Skin of body (tissue), 3 donors: ENCODE measurements at places on chromosomes 11 and 22.

DNA sequence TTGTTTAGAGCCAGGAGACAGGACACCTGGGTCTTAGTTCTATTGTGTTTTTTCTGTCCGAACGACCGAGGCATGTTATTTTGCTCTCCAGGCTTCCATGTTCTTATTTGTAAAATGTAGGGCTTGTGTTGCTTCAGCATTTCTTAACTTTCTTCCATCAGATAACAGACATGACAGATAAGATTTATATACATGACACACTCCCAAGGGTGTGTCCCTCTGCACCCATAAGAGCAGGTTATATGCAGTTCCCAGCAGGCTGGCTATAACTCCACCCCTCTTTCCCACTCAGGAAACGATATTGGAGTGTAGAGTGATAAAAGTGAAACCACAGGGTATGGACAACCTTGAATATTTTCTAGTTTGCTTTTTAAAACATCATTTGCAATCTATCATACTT, 65.8 kb downstream of the APIP start:
- no peak for DNase-seq

GRCh38 chr11:93145390-93145915, 52.3 kb downstream of the SLC36A4 start:
- no peak for DNase-seq

GRCh38 chr11:65777241-65777640, 3.5 kb downstream of the AP5B1 start:
- DNase-seq = no peak

- DNase-seq = peak; percentile 44
Observed at GRCh38 chr22:45738206-45738605, 66.6 kb downstream of the ATXN10 start.

- no peak for DNase-seq
Observed at GRCh38 chr22:28429711-28430110, 249.9 kb downstream of the TTC28 start.

GRCh38 chr11:70463478-70464255, 65.3 kb downstream of the CTTN start:
- DNase-seq = no peak

- no peak for DNase-seq
Observed at GRCh38 chr11:64759131-64759721, 548 bp downstream of the PYGM start.

- DNase-seq = no peak
Observed at GRCh38 chr11:91664521-91664920, 560.1 kb upstream of the FAT3 start.

DNA sequence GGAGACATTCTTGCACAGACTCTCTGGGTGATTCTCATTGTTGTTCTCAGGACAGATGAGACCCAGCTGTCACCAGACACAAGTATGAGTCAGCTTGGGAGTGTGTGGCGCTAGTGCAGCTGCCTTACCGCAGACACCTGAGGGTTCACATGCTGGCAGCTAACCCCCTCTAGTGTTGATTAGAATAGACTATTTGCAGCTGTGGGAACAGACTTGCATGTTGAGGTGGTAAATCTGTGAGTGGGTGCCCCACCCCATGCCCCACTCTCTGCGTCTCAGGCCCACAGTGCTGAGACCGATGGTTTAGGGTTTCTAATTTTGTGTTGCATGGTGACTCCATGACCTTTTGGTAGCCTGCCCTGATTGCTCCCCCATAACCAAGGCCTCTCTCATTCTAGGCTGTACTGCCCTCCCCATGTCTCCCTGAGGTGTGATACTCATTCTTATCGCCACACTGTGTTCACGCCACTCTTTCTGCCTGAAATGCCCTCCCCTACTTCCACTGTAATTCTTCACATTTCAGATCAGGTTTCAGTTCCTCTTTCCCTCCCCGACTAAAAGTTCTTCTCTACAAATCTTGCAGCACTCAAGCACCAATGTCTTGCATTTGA, 73.7 kb upstream of the KIRREL3 start:
- DNase-seq = peak; percentile 24

- no peak for DNase-seq
Observed at GRCh38 chr11:70663815-70664214, 265.5 kb downstream of the CTTN start.

DNA sequence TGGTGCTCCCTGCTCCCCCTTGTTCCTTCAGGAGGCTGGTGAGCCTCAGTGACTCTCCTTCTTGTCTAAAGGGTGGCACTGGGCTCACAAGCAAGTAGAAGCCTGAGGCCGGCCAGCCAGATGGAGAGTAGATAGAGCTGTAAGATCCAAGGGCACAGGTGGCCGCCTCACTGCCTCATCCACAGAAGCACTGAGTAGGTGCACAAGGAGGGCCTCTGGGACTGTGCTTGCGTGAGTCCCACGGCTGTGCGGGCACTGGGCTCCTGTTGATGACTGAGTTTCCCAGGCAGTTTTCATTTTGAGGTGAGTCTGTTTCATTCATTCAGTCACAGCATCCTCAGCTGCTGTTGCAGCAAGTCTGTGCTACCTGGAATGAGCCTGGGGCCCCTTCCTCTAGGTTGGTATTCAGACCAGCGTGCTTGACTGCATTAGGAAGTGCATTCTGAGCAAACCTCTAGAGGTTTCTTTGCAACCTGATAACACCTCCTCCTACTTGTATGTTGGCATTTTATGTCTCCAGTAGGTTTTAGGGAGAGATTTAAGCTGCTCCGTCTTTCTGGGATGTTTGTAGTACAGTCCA, 184.0 kb downstream of the TBC1D22A start:
- DNase-seq = no peak

DNA sequence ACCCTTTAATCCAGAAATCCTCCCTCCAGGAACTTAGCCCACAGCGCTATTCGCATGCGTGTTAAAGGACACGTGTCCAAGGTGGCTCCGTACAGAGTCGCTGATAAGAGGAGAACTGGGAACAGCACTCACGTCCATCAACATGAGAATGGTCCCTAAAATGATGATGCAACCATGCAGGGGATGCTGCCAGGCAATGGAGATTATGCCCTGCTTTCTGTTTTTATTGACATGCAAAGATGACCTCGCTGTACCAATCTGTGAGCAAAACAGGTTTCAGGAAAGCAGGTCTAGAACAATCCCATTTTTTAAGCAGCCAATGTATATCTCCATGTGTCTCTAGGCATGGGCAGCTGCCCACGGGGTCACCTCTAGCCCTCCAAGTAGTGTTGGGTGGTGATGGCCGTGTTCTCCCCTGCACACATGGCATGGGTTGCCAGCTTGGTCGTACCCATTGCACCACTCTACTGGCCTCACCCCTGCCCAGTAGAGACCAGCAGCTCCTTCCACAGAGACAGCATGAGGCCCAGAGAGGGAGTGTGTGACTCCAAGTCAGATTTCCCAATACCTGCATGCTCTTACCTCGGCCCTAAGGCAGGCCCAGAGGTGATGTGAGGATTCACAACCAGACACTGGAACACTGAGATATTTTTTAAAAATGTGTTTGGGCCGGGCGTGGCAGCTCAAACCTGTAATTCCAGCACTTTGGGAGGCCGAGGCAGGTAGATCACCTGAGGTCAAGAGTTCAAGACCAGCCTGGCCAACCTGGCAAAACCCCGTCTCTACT, 68.3 kb upstream of the LINC01488 start:
- DNase-seq = no peak

DNA sequence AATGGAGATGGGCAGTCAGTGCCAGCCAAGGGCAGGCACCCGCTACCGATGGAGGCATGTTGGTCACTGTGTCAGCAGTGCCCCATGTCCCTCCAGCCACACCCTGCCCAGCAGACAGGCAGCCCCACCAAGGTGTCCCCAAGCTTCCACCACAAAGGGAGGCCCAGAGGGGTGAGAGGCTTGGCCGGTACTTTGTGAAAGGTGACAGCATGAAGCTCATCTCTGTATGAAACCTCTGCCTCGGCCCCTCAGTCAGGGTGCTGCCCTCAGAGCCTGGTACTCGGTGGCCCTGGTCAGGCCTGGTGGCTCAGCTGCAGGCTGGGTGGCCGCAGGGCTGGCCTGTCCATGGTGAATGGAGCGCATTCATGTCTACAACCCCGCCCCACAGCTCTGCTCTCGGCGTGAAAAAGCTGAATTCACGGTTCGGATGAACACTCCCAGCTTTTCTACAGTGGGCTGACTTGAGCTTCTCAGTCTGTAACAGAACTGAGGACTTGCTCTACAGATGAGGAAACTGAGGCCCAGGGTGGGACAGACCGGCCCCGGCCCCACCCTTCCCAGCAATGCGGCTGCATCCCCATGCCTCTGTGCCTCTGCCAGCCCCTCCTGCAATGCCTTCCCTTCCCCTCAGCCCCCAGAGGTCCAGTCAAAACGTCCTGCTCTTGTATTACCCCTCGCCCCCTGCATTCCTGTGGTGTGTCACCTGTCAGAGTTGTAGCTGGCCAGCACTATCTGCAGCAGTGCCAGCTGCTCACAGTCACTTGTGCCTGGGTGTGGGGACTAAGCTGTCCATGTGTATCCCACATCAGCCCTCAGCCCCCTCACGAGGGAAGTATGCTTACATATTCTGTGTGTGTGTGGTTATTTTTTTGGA, 27.7 kb downstream of the RSPH14 start:
- no peak for DNase-seq

- DNase-seq = no peak
Observed at GRCh38 chr22:17562906-17563870, at the start of gene SLC25A18. Gene SLC25A18 (plus strand): TSS chr22:17563498. CDS start chr22:17579945, 16,447 bp downstream.

DNA sequence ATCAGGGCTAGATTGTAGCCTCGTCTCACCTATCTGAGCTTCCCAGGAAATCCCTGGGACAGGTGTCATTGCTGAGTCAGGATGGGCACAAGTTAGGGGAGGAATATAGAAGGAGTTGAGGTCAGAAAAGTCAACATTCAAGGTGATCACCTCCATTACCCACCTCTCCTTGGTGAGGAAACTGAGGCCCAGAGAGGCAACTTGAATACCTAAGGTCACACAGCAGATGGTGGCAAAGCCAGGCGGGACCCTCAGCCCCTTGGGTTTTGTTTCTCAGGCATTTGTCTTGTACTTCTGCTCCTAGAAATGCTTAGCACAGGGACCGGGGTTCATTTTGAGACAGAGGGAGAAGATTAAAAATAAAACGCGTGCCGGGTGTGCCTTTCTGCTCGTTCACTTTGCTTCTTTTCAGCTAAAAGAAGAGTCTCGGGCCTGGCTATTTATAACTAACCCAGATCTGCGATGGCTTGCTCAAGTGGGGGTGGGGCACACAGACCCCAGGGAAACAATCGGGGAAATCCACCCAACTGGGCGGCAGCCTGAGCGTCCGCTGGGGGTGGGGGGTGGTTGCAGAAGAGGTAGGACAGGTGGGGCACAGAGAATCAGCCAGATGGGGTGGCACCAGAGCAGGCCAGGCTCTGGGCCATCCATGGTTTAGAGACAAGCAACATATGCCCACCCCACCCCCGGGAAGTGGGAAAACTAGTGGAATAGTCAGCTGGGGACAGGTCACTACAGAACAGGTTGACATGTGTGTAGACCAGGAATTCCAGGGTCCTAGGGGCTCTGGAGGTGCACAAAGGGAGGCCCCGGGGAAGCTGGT, 3.9 kb upstream of the GNAZ start:
- no peak for DNase-seq

GRCh38 chr11:44279483-44279882, 30.5 kb downstream of the ALX4 start:
- DNase-seq = no peak

DNA sequence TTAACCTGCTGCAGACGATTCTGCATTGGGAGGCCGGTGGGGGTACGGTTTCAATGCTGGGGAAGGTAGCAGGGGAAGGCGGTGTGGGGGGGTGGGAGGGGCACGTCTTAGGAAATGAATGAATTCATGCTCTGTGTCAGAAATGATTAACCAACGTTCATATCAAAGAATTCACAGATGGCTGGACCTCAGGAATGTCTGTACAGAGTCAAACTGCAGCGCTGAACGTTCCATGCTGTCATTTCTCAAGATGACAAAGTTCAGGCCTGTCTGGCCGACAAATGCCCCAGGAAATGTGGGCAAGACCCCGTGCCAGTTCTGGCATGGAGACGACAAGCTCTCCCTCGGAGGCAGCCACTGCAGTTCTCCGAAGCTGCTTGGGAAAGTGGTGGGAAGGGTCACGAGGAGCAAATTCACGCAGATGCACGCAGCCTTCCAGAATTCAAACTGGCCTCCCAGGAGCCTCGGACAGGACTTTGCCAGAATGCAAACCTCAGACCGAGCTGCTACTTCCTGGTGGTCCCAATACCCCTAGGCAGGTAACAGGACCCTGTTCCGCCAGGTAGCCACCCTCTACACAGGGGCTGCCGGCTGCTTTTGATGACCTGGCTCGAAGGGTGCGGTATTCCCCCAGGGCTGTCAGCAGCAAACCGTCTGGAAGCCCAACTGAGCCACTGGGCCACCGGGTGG, 81.5 kb downstream of the TRMU start:
- DNase-seq = no peak

DNA sequence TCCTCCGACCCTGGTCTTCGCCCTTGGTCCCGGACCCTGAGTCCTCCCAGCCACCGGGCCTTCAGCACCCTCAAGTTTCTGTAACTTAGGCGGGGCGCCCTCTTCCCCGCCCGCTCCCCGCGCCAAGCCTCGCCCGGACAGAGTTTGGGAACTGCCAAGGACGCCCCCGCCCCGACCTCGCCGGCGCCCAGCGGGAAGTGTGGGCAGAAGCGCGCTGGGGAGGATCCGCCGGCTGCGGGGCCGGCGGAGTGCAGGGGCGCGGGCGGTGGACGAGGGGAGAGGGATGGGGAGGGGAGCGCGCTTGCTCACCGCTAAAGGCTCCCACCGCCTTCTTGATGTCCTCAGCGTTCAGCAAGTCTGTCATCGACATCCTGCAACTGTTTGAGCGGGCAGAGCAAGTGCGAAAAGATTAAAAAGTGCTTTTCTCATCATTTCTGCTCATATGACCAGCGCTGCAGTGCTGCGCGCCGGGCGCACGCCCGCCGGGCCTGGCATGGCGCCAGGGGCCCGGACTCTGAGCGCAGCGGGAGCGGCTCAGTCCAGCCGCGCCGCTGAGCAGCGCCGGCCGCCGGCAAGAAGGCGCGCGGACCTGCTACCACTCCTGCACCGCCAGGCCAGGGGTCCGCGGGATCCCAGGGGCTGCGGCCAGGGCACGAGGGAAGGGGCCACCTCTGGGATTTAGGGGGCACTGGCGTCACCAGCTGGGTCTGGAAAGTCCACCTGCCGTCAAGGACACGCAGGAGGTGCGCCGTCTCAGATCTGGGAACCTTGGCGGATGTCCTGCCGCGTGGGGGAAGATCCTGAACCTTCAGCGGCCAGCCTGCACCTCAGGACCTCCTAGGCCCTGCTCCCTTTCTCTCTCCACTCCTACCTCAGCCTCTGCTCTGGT, at the start of gene PVALB:
PVALB (minus strand) TSS at position 400 of the 889 bp plus-strand sequence; CDS start at position 370, 30 bp downstream.
- DNase-seq = no peak
